Ammon's horn (tissue), 1 donor: ENCODE measurements at places on chromosomes 5 and 9.

DNA sequence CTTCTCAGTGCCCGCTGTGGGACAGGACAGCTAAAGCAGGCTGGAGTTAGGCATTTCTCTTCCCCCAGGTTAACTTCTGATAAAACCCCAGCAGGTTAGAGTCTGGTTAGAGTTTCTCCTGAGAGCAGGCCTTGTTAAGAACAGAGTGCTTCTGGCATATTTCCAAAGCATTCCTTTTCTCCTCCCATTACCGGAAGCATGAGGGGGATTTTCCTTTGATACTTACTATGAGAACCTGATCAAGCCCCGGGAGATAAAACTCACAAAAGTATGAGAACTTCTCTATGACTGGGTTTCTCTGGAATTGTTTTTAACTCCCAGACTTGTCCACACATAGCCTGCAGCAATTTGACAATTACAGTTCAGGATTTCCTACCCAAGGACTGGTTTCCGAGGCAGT lies 77.4 kb upstream of the MAST4 start:
- no peak for DNase-seq

- DNase-seq = no peak
Measured at GRCh38 chr5:63025679-63026078, 447.1 kb downstream of the LRRC70 start.

- DNase-seq = no peak
Measured at GRCh38 chr9:125446561-125447094, 185.0 kb downstream of the GAPVD1 start.

DNA sequence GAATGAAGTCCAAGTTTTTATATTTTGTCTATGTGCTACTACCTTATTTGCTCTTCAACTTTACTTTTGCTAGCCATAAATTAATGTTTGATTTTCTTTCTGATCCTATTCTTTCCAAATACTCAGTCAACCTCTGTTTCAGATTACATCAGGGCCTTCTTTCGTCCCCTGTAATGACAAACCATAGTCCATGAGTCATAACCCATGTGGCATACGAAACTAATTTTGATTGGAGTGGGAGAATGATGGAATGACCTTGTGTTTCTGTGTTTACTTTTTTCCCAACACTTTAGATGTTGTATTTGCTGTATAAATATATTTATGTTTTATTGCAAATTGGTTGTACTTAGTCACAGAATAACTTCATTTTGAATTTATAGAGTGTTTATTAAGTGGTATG lies 1043.1 kb downstream of the DTWD2 start:
- no peak for DNase-seq
